ENCODE measurements at places on chromosomes 12 and 14.

DNA sequence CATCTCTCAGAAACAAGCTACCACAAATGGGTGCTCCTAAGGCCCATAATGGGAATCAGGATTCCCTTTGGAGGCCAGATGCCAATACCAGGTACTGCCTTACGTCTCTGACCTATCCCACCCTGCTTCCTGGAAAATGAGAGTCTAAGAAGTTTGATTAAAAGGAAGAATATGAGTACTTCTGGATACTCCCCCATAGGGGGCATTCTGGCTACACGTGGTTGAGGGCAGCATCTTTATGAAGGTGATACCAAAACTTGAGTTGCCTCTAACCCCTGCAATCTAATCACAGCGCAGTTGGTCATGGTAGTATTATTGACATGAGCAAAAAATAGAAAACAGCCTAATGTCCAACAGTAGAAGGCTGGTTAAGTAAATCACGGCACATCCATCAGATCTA is 184.2 kb upstream of the LHX5 start:
- DNase-seq: no peak

DNA sequence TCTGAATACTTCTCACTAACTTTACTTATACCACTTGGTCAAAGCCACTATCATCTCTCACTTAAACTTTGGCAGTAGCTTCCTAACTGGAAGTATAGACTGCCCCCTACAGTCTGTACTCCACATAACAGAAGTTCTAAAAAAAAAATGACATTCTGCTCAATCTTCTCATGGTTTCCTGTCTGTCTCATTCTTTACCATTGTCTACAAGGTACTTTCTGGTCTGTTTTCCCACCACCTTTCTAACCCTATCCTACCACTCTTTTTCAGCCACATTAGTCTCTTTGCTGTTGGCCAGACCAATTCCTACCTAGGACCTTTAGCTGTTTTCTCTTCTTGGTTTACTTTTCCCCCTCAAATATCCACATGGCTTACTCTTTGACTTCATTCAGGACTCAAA is 14.7 kb downstream of the CPSF6 start:
- no peak for DNase-seq

DNA sequence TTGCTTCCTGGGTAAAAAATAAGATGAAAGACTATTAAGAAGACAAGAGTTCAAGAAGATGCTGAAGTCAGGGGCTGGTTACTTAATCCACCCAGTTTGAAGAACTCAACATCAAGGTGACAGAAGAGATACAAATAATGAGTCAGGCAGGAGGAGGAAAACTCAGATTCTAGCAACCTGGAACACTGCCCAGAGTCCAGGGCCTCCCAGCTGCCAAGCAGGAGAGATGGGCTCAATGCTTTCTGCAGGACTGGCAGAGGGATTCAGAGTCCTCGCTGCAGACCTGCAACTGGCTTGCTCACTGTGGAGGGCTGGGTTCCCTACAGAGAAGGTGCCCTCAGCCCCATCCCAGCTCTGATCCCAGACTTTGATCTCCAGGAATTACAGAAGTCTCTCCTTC is 28.6 kb upstream of the CEBPE start:
- no peak for DNase-seq

DNA sequence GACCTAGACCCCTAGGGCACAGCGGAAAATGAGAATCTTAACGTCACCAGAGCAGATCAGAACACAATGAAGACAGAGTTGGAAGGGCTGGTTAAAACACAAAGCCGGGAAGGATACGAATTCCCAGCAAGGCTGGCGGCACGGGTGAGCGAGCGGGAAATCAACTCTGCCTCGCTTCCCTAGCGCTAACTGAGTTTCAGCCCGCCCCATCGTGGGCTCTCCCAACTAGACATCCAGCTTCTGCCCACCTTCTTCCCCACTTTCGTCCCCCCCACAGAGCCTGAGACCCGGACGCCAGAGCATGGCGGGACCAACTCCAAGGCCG is 377 bp downstream of the CCNT1 start:
- DNase-seq: no peak

DNA sequence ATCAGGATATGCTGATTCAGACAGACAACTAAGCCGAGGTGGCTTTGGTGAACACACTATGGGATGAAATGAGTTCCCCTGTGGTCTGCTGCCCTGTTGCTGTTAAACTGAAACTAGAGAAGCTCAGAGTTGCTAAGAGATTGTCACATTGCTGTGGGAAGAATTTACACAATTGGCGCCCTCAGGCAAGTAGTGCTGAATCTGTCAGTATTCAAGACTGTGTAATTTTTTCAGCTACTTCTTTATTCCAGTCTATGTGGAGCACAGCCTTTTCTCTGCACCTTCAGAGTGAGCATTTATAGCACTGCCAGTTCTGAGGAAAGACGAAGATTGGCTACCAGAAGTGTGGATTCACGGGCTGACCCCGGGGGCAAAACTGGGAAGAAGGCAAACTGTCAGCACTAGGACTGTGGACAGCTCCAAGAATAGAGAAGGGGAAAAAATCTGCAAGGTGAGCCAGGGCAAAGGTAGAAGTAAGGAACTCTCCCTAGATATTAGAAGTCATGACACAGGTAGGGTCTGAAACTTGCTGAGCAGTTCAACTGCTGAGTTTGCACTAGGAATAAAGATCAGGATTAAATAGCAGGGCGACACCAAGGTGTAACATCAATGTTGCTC is 218.8 kb upstream of the TMPO start:
- DNase-seq: no peak

- DNase-seq: no peak
These were observed 194.2 kb downstream of the NTF3 start for GRCh38 chr12:5626151-5626550.

- no peak for DNase-seq
These were observed 49.0 kb downstream of the NTF3 start for GRCh38 chr12:5480938-5481303.

DNA sequence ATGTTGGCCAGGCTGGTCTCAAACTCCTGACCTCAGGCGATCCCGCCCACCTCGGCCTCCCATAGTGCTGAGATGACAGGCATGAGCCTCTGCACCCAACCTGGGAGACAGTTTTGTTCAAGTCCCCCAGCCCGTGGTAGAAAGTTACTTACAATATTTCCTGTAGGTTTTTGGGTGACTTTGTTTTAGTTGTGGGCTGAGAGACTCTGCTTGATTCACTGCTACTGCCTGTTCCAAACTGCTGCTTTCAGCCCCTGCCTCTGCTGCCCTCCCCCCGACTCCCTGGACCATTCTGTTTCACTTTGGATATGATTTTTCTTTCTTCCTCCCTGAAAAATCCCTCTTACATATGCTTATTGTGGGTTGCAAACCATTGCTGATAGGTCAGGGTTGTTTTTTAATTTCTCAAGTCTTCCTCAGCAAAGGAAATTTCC is 13.4 kb upstream of the PCNX1 start:
- DNase-seq: no peak

GRCh38 chr12:61993734-61994345 is 266.4 kb upstream of the USP15 start:
- DNase-seq: no peak

- DNase-seq: no peak
These were observed 35.7 kb upstream of the GZMB start for GRCh38 chr14:24669651-24670050.

DNA sequence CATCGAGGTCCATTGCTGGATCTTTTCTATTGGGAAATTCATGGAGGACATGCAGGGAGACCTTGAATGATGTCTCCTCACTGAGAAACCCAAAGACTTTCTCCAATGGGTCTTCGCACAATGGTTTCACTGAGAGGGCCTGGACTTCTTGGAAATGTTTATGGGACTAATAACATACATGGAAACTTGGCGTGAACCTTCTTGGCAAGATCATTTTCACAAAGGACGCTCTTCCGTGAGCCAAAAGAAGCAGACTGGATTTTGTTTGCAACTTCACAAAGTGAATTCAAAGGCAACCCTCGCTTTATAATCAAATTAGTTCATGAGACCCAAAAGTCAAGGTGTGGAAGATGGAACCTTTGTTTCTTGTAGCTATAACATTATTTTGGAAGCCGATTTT is 154.4 kb downstream of the TMEM132C start:
- no peak for DNase-seq

- DNase-seq: no peak
These were observed 71.4 kb upstream of the GPR68 start for GRCh38 chr14:91315844-91316267.

DNA sequence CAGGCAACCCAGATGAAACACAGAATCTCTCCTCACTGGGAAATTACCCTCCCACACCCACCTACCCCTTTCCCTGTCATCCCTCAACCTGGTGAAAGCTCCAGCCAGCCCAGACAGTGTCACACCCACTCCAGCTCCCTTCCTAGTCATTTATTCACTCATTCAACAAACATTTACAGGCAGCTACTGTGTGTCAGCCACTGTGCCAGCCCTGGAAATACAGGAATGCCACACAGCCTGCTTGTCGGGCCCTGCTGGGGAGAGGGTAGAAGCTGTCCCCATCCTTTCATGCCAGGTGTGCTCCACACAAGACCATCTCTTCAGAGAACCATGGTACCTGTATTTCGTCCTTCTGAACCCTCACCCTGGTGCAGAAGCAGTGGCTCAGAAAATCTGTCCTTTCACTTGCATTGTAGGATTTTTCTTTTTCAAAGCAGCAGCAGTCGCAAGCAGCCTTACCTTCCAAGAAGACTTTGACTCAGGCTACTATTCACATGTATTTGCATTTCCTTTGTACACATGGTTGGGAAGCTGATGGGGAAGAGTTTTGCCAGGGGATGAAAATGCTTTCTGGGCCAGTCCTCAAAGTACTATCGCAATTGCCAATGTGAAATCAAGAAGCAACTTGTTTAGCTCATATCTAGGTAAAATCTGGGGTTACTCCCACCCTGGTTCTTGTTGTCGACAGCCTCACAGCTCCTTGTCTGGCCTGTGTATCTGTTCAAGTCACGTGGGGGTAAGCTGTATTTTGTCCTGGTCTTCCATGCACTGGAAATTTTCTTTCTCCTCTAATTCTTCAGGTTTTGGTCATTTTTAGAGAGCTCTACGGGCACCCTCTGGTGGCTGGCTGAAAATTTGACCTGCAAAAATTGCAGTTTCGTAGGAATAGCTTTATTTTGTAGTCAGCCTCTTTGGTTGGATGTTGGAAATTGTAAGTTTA is 147.4 kb upstream of the EGLN3 start:
- DNase-seq: peak; percentile 38

DNA sequence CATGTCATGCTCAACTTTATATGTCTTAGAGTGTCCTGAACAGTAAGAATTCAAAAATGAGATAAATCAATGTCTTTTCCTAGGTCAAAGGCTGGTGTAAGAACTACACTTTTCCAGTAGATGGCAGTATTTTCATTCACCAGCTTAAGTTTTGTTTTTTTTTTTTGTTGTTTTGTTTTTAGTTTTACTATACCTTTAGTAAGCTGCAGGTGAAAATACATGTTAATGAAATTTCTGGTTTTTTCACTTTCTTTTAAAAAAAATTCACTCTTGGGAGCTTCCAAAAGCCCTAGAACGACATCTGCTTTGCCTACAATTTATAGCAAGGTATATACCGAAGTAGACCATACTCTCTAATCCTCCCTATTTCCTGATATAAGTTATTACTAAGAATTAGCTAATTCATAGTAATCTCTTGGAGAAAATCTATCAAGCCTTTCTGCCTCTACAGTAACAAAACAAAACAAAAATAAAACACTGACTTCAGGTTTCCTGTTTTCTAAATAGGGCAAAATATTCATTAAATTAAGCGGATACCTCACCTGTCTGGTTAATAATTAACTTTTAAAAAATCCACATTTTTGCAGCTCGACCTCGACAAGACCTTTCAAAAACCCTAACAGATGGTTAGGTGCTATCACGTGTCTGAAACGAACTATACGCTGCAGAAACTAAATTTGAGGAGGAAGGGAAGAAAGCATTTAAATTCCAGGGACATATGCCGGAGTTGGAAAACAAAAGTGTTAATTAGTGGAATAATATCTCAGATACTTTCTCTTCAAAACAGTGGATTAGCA is 2.7 kb upstream of the SAMD4A start:
- no peak for DNase-seq

GRCh38 chr12:127548123-127548553 is 718.8 kb upstream of the TMEM132C start:
- DNase-seq: no peak

- no peak for DNase-seq
These were observed 2.6 kb downstream of the KIAA0586 start for GRCh38 chr14:58430156-58430555.

- DNase-seq: no peak
These were observed 138.4 kb downstream of the STXBP6 start for GRCh38 chr14:24911324-24912109.

DNA sequence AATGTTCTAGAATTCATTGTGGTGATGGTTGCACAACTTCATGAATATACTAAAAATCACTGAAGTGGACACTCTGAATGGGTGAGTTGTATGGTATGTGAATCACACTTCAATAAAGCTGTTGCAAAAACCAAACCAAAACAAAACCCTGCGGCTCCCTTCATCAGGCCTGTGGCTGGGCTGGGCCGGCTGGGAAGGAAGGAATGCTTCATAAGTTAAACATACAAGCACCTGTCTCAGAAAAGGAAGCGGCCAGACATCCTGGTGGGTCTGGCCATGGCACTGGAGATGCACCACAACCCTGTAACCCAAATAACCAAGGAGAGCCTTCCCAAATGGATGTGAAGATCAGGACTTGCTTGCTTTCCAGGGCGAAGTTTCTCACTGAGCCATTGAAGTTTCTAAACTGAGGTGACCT is 34.9 kb downstream of the TTC7B start:
- DNase-seq: no peak

DNA sequence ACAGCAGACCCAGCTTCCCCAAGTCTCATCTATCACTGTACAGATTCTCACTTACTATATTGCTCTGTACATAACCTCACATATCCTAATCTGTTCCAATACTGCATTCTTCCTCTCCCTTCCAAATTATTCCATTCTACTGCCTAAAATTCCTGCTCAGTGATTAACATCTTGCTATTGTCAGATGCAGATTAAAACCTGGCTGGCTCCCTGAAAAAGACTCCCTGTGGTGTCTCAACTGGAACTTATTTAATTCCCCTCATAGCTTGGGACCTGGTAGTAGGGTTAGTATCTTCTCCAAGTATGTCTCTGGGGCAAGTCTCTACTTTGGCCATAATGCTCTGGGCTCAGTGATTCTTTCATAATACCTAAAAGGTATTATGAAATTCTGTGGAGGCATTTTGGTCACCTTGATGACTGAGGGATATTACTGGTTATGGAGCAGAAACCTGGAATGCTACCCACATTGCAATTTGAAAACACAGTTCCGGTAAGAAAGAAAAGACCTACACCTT is 55.8 kb downstream of the PAWR start:
- DNase-seq: no peak

- DNase-seq: no peak
These were observed 22.9 kb upstream of the CACNA1C start for GRCh38 chr12:2029851-2030250.

DNA sequence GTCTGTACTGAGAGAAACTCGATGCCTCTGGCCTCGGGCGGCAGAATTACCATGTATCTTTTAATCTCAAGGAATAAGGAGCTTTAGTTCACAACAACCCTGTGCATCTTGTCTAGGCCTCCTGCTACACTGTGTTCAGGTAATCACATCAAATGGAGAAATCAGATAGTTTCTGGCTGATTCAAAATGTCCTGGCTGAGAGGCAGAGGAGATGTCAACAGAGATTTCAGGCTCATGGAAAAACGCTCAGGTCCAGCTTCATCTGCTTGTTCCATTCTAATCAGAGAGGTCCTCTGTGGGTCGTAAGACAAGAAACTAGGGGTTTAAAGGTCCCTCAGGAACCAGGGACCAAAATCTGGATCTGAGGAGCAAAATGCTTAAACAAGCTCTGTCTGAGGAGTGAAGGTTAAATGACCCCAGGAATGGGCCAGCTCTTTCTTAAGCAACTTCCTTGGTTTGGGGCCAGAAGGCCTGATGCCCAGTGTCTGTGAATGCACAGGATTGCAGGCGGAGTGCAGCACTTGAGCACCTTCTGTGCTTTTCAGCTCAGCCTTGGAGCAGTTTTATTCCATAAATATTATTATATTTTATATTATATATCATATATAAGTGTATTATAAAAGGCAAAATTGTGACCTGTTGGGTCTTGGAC is 170.2 kb upstream of the PRICKLE1 start:
- no peak for DNase-seq

Data from liver (tissue), 10 donors.